NCI-H146 (cell line): ENCODE measurements at places on chromosomes 7 and 10.
A peak's percentile ranks its signal among the peaks of the same experiment; 100 is the strongest.

- no peak for DNase-seq
These were observed 1.8 kb downstream of the PSMG3 start for GRCh38 chr7:1567896-1568510.

DNA sequence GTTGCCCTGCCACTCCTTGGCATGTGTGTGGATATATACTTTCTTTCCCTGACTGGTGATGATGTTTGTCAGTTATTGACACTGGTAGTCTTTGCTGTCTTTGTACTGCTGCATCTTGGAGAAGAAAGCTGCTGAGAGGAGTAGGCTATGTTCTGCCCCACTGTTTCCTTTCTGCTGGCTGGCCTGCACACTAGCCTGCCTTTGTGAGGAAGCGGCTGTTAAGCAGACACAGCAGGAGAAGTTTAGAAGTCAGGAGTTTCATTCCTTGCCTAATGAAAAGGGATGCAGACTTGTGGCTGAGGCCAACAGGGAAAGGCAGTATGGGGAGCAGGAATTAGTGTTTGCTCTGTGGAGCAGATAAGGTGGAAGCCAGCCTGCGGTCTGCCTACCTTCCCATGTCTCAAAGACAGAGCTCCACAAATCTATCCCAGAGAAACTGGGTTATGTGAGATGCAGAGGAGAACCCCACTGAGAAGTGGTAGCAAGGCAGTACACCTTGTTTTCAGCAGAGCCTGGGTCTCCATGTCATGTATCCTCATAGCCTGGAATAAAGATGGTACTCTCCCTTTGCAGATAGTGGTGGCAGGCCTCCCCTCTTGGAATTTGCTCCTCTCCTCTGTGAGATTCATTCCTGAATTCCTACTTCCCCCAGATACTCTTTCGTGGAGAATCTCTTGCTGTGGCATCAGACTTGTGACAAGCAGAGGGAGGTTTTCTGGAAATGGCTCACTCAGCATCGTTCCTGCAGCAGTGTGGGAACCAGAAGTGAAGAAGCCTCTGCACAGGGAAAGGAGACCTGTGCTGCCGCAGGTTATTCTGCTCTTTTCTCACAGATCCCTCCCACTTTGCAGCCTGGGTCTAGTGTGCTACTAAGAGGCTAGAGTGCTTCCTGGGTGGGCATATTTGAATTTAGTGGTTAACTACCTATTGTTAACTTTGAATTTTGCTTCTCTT, 130.2 kb downstream of the LRRC4 start:
- no peak for DNase-seq

GRCh38 chr7:68043546-68043945, 1046.9 kb downstream of the TYW1 start:
- DNase-seq: no peak

DNA sequence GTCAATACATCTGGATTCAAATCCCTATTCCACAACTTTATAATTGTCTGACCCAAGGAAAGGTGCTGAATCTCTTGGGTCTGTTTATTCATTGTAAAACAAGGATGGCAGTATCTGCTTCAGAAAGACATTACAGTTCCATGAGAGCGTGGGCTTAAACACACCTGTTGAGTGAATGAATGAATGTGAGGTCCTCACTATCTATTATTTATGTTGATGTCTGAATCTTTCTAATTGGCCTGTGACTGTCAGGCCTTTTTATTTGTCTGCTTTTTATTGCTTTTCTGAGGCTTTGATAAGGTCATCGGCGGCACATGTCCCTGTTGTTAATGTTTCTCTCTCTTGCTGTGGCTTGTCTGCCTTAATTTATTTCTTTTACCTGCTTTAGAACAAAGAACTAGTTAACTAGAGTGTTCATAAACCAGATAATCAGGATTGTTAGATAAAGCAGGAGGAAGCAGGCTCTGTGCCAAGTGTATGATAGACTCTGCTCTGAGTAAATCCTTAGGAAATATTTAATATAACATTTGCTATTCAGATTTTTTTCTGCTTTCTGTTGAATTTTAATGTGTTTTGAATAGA, 42.3 kb upstream of the CYCS start:
- DNase-seq: peak; percentile 52

DNA sequence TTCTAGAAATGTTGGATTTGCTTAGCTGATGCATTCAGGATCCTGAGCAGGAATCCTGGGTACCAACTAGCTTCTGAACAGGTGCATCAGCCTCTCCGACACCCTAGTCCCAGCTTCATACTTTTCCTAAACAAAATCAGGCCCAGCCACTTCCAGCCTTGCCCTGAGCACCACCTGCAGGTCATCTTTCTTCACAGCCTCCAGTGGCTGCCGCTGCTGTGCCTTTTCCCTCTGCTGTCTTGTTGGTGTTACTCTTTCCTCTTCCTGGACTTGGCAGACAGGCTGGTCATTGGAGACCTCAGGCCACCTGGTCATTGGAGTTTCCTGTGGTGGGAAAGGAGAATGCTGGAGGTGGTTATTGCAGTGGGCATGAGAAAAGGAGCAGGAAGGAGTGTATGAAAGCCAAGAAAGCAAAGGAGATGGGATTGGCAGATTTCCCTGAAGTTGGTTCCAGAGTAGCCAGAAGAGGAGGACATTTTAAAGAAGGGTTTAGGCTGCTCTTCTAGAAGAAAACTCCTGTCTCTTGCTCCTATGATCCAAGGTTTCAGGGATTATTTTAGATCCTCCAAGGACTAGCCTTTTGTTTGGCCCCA, 48.2 kb upstream of the NFKB2 start:
- peak; percentile 7 for DNase-seq

GRCh38 chr7:98034081-98035035, 44.4 kb upstream of the OCM2 start:
- peak; percentile 37 for DNase-seq

DNA sequence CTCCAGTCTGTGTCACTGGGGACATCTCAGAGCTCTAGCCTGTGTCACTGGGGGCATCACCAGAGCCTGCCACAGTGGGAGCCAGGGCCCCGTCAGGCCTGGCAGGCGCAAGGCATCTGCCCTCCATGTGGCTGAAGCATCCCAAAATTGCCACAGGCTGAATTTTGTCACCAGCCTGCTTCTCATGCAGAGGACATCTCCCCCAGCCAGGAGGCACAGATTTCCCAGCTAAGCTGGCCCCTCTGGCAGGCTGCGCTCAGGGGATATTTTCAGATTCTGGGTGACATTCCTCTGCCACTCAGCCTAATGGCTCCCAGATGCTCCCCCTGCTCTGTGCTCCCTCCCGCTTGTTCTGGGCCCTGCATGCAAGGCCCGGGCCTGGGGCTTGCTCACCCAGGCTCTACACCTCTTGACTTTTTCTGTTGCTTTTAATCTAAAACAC, 64.6 kb downstream of the COL13A1 start:
- DNase-seq: no peak

GRCh38 chr7:150891740-150892139, 39.4 kb downstream of the AOC1 start:
- no peak for DNase-seq

GRCh38 chr10:71398976-71399375, 2.3 kb downstream of the CDH23 start:
- DNase-seq: no peak

DNA sequence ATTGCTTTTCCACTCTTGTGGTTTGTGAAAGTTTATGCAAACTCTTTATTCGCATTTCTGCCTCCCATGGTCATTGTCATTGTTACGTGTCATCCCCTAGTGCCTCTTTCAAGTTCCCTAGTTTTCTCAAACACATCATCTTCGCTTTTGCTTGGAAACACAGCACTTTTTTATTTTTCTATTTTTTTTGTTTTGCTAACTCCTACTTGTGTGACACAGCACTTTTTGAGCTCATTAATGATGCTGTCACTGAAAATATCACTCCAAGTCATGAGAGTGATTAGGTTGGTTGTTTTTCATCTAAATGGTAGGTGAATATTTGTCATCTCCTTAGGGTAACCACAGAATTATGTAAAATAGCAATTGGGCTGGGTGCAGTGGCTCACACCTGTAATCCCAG, 8.5 kb upstream of the STX1A start:
- DNase-seq: no peak

GRCh38 chr10:91689731-91690168, 56.9 kb upstream of the PPP1R3C start:
- DNase-seq: no peak

GRCh38 chr7:20064974-20065862, 152.0 kb downstream of the MACC1 start:
- peak; percentile 2 for DNase-seq

DNA sequence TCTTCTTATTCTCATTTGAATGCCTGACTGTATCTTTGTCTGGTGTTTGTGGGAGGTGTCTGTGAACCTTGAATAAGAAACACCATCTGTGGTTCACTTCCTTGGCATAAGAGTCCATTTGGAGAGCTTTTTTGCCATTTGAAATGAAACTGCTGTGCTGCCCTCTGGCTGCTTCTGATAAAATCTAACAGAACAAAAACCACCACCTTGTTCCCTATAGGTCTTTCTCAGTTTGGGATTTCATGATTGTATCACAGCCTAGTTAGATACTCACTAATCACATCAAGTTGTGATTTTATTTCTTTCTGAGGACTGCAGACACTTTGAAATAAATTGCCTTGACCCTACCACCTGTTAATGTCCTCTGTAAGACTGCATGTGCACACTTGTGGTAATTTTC, 102.7 kb upstream of the FAM13C start:
- DNase-seq: peak; percentile 2

GRCh38 chr10:86711513-86712316, 43.4 kb downstream of the LDB3 start:
- peak; percentile 78 for DNase-seq

- no peak for DNase-seq
These were observed 25.5 kb downstream of the DDC start for GRCh38 chr7:50539725-50540124.

GRCh38 chr7:4000139-4000538, 682.0 kb upstream of the FOXK1 start:
- no peak for DNase-seq

DNA sequence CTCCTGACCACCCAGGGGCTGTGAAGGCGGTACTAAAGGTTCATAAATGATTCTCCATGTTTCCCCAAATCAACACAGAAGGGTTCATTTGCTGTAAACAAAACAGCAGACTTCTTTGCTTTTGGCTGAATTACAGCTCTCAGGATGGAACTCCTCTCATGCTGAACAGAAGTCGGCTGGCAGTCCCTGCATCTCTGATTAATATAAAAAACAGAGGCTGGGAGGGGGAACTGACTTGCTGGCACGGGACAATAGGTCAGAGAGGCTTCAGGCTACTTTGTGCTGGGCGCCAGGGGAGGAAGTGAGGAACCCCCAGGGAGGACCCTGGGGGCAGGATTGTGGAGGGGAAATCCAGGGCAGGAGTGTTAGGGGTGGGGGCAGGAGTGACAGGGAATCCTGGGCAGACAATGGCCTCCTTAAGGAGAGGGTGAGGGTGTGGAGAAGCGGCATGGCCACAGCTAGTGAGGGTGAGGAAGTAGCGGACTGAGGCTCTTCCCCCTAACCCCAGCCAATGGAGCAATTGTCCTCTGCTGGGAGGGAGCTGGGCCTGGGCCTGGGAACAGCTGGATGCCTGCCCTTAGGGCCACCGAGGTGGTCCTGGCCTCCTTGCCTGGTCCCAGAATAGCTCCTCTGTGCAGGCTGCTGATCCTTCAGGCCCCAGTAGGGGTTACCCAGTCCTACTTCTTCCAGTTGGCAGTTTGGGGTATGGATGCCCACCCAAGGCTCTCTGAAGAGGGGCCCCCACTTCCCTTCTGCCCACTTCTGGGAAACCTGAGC, 9.2 kb upstream of the SFRP5 start:
- DNase-seq: no peak

- DNase-seq: no peak
These were observed 208.4 kb upstream of the AKR1E2 start for GRCh38 chr10:4617589-4617988.

GRCh38 chr7:154504918-154505317, 452.7 kb downstream of the DPP6 start:
- no peak for DNase-seq

- no peak for DNase-seq
These were observed 111.2 kb downstream of the EEPD1 start for GRCh38 chr7:36264123-36264801.

DNA sequence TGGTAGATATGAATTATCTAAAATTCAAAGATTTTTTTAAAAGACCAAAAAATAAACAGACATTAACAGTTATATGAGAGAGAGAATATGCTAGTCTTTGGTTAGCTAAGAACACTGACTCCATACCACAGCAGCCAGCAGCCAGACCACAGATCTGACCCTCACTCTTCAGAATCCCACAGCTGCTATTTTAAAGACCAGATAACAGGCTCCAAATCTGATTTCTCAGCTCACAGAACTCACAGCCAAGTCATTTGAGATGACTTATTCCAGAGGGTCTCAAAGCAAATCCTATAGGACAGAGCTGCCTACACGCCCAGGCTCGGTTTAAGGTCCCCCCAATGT, 20.4 kb downstream of the NUDCD3 start:
- DNase-seq: no peak

GRCh38 chr10:17033529-17034260, 95.9 kb downstream of the CUBN start:
- DNase-seq: no peak

GRCh38 chr7:113289140-113289740, 170.9 kb upstream of the SMIM30 start:
- DNase-seq: peak; percentile 15

DNA sequence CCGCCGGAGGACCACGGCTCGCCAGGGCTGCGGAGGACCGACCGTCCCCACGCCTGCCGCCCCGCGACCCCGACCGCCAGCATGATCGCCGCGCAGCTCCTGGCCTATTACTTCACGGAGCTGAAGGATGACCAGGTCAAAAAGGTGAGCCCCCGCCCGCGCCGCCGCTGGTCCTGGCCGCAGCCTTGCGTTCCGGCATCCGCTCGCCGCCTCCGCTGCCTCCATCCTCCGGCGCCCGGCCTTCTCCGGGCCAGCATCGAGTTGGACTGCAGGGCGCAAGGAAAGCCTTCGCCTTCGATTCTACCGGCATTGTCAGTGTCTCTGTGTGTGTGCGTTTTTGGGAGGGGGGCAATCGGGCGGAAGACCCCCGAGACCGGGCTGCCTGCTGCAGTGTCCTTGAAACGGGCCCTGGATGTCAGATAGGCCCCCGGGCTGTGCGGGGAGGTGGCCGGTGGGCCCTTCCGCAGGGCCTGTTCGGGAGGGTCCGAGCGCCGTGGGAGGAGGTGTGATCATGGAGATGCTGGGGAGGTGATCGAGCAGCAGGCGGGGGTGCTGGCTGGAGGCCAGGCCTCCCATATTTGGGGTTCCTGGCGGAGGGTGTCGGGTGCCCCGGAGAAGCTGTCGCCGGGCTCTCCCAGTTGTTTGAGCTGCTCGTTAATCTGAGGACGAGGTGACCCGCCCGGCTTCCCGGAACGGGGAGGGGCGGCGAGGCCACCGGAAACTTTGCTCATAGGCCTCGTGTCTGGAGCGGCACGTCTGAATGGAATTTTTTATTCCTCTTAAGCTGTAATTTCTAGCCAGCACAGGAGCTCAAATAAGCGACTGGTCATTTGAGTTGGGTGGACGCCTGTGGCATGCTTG, 40.8 kb downstream of the HK1 start:
- peak; percentile 26 for DNase-seq
